ENCODE measurements at places on chromosomes 12 and 14.
A peak's percentile ranks its signal among the peaks of the same experiment; 100 is the strongest.

DNA sequence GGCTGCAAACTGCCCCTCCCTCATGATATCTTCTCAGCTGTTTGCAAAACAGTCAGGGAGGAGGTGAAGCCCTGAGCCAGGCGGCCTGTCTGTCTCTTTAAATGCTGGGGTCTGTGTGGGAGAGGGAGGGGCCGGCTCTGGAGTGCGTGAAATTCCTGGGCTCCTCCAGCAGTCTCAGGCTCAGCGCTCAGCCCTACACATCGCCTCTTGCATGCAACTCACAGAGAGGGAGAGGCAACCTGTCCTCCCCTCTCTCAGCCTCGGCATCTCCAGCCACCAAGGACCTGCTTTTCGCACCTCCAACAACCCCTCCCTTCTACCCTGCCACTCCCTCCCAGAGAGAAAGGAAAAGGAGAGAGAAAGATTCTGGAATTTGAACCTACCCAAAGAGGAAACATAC lies at the start of gene NRXN3:
Gene NRXN3 (plus strand): TSS at position 171 of the 400 bp plus-strand sequence. CDS start 72,721 bp downstream, outside the sequence.
- peak; percentile 23 for DNase-seq

DNA sequence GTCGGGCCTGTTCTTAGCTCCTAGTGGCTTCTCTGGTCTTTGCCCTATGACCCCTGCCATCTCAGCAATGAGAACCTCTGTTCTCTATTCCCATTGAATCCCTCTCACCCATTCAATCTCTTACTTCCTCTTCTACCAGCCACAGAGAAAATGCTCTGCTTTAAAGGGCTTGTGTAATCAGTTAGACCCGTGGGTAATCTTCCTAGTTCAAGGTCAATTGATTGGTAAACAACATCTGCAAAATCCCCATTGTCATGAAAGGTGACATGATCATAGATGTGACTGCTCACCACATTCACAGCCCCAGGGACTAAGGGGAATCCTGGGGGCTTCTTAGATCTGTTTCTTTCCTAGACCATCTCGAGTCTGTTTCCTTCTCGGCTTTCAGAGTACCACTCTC lies 7.2 kb upstream of the CCDC197 start:
- DNase-seq: no peak

DNA sequence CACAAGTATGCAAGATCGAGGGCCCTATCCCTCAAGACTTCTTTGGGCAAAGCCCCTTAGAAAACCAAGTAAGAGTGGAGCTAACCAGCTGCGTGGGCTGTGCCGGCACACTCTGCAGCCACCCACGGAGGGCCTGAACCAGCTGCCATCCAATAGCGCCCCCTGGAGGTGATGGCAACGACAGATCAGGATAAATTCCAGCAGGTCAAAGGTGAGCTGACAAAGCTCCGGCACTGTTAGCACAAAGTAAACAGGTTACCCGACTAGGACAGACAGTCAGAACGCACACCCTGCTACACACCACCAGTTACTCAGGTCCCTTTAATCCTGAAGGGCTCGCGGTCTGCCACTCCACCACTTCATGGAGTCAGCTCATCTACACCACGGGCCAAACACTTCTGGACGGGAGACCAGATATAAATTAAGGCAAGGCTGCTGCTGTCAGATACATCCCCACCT lies 4.9 kb downstream of the ZBTB39 start:
- peak; percentile 81 for DNase-seq

DNA sequence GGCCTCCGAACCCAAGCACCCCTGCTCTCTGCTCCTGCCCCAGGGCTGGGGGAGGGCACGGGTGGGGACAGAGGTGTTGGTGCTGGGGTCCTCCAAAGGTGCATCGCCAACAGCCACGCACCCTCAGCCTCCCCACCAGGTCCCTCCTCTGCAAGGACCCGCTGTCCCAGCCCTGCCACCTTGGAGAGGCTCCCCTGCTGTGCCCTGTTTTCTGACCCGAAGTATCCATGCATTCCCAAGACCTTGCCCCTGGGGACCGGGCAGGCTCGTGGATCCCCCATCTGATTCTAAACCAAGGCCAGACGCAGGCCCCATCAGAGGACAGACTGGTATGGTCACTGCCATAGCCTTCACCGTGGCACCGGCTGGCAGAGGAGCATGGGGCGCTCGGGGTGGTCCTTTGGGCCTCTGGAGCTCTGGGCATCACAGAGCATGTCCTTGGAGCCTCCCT lies 22.7 kb upstream of the BEGAIN start:
- no peak for DNase-seq

GRCh38 chr12:93380480-93381121 lies 2.9 kb downstream of the NUDT4 start:
- DNase-seq: peak; percentile 21

GRCh38 chr12:22600181-22600580 lies 24.8 kb upstream of the ETNK1 start:
- no peak for DNase-seq

- no peak for DNase-seq
Observed at GRCh38 chr14:73503648-73504047, 12.9 kb downstream of the RIOX1 start.

- DNase-seq: peak; percentile 90
Observed at GRCh38 chr12:4562034-4562657, at the start of gene DYRK4. Gene DYRK4, plus strand, starts transcription at chr12:4562208. Its CDS starts 38 bp downstream, at chr12:4562246.

GRCh38 chr14:76312821-76313220 lies 63.1 kb upstream of the ESRRB start:
- no peak for DNase-seq

GRCh38 chr14:65096323-65097089 lies 5.8 kb downstream of the MAX start:
- no peak for DNase-seq

DNA sequence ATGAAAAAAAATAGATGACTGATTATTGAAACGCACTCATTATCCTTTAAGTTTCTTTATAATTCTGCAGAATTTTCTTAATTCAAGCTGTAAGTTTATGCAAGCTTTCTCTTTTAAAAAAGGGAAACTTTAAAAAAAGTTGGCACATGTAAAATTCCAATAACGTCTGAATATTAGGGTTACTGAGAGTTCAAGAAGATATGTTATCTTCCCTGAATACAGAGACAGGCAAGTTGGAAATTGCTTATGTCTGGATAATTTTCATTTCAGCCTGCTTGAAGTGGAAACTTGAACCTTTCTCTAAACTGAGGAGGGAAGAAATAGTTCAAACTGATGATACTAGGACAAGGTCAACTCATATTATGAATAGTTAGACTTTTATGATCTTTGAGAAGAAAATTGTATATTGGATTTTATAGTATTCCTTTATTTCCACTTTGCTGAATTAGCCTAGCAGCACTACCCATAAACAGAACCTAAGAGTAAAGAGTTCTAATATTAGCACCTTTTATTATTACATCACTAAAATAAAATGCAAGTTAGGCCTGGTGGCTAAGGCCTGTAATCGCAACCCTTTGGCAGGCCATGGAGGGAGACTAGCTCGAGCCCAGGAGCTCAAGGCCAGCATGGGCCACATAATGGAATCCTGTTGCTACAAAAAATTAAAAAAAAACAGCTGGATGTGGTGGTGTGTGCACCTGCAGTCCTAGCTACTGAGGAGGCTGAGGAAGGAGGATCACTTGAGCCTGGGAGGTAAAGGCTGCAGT lies 288.0 kb downstream of the TRHDE start:
- peak; percentile 9 for DNase-seq

DNA sequence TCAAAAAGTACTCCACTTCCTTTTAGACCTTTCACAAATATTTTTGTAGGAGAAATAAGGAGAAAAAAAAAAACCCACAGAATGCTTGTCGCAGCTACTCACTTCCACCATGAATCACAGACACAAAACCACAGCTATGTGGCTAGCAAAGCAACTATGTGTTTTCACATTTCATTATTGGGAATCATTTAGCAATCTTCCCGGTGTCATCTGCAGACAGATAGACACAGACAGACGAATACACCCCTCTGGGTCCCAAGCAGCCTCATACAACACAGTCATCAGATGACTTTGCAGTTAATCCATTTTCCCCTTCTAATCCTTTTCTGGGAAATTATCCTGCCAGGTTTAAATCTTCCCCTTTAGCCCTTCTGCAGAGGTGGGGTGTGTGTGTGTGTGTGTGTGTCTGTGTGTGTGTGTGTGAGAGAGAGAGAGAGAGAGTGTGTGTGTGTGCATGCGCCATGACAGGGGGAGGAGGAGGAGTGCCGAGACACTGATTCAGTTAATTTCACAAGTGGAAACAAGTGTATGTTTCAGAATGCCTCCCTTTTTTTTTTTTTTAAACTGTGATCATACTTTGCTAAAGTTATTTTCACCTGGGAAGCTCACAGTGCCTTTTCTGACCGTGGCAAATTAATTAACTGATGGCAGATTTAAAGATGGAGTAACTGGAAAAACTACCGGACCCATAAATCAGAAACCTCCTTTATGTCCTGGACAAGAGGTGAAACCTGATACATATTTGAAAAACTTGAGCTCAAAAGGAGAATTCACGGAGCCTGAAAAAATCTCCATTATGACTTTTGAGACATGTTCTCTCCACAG lies 39.9 kb downstream of the LTBP2 start:
- peak; percentile 21 for DNase-seq

GRCh38 chr12:97283297-97283696 lies 179.3 kb upstream of the RMST start:
- DNase-seq: peak; percentile 27

DNA sequence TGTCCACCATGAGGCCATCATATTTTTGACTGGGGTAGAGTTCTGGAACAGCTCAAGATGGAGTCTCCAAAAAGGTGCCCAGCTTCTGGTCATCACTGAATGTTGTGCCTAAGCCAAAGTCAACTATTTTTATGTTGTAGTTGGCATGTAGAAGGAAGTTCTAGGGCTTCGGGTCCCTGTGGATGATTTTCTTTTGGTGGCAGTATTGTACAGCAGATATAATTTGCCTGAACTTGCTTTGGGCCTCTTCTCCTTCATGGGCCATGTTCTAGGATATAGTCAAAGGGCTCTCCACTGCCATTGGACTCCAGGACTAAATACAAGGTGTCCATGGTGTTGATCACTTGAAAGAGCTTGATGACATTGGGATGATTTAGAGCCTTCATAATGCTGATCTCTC lies 143.6 kb downstream of the SLC38A4 start:
- no peak for DNase-seq

GRCh38 chr12:53224061-53224896 lies 7.7 kb downstream of the RARG start:
- no peak for DNase-seq

DNA sequence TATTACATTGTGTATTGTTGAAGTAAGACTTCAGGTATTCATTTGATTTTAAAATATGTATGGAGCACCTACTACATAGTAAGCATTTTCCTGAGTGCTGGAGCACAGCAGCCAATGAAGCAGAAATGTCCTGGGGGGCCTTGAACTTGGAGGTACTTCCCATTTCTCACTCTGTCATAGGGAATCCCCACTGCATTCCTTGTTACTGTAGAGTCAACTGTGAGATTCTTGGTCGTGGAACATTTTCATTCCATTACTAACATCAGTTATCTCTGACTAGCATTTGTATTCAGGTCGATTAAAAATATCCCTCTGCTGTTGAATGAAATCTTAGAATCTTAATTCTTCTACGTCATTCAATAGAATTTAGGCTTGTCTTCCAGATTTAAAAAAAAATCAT lies 66.7 kb downstream of the PDE3A start:
- DNase-seq: no peak

- DNase-seq: no peak
Observed at GRCh38 chr14:102505775-102506625, 3.6 kb downstream of the ANKRD9 start.

DNA sequence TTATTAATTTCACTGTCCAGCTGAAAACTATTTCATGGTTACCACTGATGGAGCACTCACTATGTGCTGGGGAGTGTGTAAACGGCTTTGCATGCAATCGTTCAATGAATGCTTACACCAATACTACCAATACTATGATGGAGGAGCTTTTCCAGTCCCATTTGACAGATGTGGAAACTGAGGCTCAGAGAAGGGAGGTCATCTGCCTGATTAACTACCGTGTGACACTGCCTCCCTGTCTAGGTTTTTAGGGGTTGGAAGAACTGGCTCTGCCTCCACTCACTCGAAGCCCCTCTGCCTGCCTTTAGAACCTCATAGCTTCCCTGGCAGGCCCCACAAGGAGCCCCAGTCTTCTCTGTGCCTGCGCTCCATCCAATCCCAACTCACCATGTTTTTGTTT lies 11.9 kb downstream of the MSI1 start:
- no peak for DNase-seq

- no peak for DNase-seq
Observed at GRCh38 chr14:81416981-81417380, 16.9 kb upstream of the STON2 start.

GRCh38 chr12:132236930-132237771 lies 92.2 kb downstream of the GALNT9 start:
- no peak for DNase-seq

DNA sequence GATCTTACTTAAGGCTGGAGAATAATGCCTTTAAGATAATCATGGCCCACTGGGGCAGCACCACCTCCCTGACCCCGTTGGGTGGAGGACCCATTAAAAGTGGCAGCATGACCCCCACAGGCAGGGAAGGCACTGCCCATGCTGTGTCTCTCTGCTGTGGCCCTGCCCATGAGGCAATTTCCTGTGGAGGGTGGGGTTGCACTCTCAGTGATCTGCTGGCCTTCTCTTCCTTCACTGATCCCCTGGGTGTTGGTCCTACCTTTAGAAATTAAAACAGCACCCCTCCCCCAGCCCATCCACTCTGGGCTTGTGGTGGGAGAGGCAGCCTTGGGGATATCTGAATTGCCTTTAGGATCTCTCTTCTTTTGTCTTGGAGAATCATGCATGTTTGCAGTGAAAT lies 17.3 kb downstream of the KLRK1 start:
- DNase-seq: no peak

DNA sequence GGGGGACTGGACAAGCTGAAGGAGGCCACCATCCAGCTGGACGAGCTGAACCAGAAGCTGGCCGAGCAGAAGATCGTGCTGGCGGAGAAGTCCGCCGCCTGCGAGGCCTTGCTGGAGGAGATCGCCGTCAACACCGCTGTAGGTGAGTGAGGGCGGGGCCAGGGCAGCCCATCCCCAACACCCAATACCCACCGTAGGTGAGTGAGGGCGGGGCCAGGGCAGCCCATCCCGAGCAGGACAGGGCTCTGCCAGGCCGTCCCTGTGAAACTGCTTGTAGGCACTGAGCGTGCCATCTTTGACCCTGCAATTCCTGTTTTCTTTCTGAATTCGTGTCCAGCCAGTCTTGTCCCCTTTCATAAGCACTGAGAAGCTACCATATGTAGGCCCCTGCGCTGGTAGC lies 74.0 kb downstream of the CCDC92 start:
- no peak for DNase-seq

- DNase-seq: no peak
Observed at GRCh38 chr14:28763751-28764256, 2.8 kb upstream of the FOXG1 start.

DNA sequence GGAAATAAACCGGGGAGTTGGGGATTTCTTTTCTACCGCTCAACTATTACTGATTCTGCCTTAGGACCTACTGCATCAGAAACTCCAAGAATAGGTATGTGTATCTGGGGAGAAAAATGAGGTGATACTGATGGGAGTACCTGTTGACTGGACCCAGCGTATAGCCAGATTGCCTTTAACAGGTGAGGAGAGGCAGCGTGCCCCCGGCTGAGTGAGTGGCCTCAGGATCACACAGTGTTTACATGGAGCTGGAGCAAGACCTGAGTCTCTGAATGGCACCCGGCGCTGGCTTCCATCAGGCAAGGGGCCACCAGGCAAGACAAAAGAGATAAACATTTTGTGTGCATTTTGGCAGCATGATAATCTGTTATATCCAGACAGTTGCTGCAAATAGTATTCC lies 496.2 kb downstream of the EGLN3 start:
- DNase-seq: no peak

All from HEK293T (cell line).